ENCODE measurements at places on chromosomes 6 and 20.
A peak's percentile ranks its signal among the peaks of the same experiment; 100 is the strongest.

DNA sequence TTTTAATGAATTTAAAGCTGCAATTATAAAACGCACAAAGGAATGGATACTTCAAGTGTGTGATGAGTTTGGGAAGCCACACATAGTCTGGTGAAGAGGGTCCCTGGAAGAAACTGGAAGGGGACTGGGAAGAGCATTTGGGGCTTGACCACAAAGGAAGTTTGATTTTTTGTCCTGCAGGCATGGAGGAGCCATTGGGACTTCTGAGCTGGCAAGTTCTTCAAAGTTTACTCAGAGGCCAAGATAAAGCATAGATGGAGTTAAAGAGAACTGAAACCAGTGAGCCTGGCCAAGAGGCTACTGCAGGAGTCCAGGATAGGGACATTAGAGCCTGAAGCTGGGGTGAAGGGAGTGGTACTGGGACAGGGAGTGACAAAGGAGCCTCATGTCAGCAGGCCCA lies 95.0 kb downstream of the AIG1 start:
- no peak for DNase-seq

DNA sequence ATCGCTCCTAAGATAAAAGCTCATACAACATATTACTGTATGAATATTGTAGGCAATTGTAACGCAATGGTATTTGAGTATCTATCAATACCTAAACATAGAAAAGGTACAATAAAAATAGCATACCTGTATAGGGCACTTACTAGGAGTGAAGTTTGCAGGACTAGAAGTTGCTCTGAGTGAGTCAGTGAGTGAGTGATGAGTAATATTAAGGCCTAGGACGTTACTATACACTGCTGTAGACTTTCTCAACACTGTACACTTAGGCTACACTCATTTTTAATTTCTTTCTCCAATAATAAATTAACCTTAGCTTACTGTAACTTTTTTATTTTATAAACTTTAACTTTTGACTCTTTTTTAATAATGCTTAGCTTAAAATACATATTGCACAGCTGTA lies 546.9 kb downstream of the HACE1 start:
- no peak for DNase-seq

DNA sequence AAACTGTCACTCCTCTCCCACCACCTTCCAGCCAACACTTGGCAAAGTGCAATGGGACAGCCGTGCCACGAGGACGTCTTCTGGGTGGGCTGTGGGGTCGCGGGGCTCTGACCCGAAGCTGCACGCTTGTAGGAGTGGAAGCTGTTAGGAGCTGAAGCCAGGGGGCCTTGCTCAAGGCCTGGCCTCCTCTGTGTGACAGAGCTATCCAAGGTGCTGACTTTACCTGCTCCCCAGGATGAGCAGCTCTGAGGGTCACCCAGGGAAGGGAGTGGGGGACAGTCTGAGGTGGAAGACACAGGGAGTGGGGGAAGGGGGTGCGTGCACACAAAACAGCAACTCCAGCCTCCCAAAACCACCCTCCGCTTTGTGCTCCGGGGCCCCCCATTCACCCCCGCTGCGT lies 17.5 kb upstream of the CHRNA4 start:
- DNase-seq = no peak

- no peak for DNase-seq
Observed at GRCh38 chr6:101918471-101918870, 525.0 kb downstream of the GRIK2 start.

DNA sequence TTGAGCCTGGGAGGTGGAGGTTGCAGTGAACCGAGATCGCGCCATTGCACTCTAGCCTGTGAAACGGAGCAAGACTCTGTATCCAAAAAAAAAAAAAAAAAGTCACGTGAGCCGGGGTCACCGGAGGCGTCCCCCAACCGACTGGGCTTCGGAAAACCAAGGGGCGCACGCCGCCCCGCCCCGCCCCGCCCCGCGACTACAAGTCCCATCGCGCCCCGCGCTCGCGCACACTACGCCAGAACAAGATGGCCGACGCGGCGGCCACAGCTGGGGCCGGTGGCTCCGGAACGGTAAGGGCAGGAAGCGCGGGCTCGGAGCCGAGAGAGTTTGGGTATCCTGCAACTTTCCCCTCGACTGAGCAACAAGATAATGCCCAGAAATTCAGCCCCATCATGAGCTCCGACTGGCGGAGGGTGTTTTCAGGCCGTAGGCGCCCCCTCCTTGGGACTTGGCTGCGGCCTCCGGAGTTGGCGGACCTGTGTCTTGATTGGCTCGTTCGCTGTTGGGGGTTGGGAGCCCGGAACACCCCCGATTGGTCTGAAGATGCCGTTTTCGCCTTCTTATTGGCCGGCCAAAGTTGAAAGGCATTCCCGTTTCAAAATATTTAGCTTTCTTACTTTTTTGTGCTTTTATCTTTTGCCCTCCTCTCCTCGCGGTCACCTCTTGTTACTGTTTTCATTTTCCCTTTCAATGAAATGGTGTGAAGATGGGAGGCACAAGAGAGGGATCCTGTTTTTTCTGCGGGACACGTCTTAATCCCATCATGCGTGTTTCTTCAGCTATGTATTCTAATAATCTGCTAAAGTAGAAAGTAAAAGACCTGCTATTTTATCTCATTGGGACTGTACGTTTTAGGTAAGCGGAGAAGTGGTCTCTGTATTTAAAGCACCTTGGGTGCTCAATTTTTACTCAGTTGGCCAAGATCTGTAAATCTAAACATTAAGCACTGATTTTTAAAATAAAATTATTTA lies at the start of gene TAF8:
Gene TAF8, plus strand, starts transcription at position 228 of the 971 bp plus-strand sequence. Its CDS starts 18 bp downstream, at position 246.
- DNase-seq = peak; percentile 83

GRCh38 chr20:11323816-11324215 lies 593.9 kb upstream of the BTBD3 start:
- no peak for DNase-seq

- DNase-seq = peak; percentile 70
Observed at GRCh38 chr6:159134701-159135364, 34.4 kb upstream of the FNDC1 start.

DNA sequence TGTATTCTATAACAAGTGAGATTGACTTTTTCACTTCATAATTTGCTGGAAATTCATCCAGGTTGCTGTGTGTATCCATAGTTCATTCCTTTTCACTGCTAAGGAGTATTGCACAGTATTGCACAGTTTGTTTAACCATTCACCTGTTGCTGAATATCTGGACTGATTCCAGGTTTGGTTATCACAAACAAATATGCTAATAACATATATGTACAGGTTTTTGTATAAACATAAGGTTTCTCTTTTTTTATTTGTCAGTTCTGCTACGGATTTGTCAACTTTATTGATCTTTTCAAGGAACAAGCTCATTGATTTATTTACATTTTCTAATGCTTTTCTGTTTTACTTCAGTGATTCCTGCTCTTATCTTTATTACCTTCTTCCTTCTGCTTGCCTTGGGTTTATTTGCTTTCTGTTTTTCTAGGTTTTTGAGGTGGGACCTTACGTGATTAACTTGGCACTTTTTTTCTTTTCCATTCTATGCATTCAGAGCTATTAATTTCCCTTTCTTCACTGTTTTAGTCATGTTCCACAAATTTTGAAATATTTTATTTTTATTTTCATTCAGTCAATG lies 117.0 kb upstream of the OGFRL1 start:
- DNase-seq = no peak

- no peak for DNase-seq
Observed at GRCh38 chr20:32752458-32753250, 9.4 kb upstream of the COMMD7 start.

- no peak for DNase-seq
Observed at GRCh38 chr6:37537548-37537947, 37.9 kb upstream of the CCDC167 start.

DNA sequence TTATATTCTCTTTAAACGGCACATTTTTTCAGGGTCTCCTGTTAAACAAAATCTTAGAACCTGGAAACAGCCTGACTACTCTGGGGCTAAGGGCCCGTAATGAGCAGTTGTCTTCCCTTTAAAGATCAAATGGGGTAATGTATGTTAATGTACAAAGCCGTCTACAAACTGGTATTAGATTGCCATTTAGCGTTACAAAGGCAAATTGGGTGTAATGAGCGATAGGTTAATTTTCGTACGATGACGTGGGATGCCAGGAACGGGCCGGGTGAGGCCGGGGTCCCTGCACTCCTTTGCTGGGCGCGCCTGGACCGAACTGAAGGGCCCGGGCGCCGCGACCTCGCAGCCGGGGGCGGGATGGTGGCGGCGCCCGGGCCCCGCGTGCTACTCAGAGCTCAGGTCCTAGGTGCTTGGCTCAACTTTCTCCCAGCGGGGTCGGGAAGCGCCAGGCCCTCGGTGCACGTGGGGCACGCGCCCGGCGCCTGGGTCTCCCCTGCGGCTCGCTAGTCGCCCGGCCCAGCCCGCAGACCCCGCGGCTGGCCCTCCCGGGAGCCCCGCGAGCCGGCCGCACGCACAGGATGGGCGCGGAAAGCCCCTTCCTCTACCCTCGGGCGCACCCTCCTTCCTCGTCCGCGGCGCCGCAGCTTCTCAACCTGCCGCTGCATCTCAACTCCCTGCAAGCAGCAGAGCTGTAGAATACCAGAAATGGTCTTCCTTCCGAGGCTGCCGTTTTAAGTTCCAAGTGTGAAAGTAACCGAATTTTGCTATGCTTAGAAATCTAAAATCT lies 5.9 kb downstream of the NKX2-4 start:
- DNase-seq = no peak

- DNase-seq = no peak
Observed at GRCh38 chr6:79586548-79586947, 44.6 kb upstream of the SH3BGRL2 start.

DNA sequence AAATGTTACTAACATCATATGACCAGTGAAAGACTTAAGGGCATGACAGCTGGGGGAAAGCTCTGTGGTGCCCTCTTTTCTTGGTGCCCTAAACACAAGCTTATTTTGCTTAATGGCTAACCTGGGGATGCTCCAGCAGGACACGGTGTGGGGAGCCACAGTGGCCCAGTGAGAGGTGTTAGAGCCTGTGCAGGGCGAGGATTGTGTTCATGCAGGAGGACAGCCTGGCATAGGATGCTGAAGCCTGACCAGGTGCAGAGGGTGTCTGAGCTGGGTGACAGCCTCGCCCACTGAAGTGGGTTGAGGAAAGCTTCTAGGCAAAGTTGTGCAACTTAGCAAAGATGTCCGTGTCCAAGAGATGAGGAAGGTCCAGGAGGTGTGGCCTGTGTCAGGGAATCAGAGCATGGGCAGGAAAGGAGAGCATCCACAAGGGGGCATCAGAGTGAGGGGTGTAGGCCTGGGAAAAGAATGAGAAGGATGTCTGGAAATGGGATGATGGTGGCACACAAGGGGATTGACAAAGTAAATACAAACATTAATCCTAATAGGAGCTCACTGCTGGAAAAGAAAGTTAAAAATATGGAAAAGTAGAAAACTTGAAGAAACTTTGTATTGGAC lies 33.9 kb downstream of the SLC17A4 start:
- peak; percentile 10 for DNase-seq

GRCh38 chr6:42259841-42260395 lies 42.3 kb upstream of the MRPS10 start:
- DNase-seq = no peak

DNA sequence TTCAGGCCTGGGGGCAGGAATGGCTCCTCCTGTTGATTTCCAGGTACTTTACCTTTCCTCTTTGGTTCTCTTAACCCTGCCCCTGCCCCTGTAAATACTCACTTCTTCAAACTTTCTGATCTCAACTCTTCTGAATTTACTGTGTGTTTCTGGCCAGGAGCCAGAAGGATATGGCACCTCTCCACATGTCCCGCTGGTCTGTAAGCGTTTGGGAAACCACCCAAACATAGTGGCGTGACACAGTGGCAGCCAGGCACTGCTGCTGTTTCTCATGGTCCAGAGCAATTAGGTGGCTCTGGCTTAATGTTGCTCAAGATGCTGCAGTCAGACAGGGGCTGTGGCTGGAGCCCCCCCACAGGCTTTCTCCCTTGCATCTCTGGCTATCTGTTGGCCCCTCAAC lies 374.5 kb downstream of the RNGTT start:
- no peak for DNase-seq

GRCh38 chr6:138787138-138787537 lies 8.7 kb upstream of the ECT2L start:
- DNase-seq = no peak

DNA sequence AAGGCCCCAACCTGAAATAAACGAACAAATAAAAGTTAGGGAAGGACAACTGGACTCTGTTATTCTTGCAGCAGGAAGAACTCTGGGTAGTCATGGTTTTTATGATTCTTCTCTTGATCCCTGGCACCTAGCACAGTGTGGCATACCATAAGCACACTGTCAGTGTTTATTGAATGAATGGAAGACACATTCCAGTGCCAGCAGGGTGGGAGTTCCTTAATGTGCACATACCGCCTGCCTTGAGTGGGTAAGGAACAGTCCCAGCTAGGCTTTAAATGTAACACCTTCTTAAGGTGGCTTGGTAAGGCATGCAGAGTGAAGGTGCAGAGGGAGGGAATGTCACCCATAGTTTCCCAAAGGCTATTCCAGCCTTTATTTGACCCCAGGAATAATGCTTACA lies 162.9 kb upstream of the CEP162 start:
- no peak for DNase-seq

DNA sequence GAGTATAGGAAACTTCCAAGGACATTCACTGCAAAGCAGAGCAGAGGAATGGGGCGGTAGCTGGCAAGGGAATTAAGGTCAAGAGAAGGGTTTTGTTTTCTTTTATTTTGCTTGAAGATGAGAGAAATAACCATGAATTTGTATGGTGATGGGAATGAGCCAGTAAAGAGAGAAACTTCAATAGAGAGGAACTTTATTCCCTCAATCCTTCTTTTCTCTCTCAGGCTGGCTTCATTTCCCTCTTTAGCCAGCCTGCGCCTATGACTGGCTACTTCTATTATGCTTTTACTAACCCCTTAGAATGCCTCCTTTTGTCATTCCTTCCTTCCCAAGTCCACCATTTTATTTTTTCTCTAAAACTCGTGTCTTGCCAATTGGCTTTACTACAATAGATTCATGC lies 101.4 kb upstream of the CEP85L start:
- no peak for DNase-seq

DNA sequence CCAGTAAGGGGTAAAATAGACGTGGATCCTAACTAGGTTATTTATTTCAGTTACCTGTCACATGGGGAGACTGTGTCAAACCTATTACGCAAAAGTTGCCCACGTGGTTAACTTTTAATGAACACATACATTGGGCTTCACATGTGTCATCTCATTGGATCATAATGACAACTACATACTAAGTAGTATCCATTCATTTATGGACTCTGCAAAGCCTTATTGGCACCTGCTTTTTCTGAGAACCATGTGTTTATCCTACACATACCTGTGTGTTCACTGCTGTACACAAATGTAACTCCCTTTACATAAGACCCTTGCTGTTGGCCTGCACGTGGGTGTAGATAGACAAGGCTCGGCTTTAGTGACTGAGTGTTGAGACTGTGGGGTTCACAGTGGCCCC lies 5.1 kb downstream of the BPIFA1 start:
- DNase-seq = no peak

DNA sequence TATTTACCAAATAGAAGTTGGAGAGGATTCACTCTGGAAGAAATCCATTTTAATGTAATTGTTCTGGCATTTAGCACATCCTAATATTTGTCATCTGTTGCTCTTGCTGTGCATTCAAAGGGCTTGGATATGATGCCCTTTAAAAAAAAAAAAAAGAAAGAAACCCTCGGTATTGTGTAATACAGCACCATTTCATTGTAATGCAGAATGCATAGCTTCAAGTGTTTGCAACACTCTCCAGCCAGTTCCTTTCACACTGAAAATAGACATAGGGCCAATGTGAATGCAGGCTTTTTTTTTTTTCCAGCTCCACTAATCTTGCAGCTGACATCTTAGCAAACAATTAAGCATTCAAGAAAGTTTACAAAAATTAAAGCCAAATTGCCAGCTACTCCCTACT lies 197.4 kb upstream of the POU3F2 start:
- DNase-seq = no peak
